ENCODE measurements at places on chromosomes 2 and 18. TPM values are rescaled to one million over a fixed set of nuclear protein-coding genes. Genes with fewer than 3 reads are reported as not detected.

WNT6 gene
- total RNA-seq, result not detected

DHRS9 gene
- total RNA-seq, result 0.65 TPM

CHRND gene
- total RNA-seq, result not detected

OSBPL6 gene
- total RNA-seq, result 2.9 TPM

TM4SF20 gene
- total RNA-seq, result not detected
